ENCODE measurements at places on chromosomes 5 and 9. TPM values are rescaled to one million over a fixed set of nuclear protein-coding genes. Genes with fewer than 3 reads are reported as not detected.

Gene FBP2
- not detected for total RNA-seq

Gene IRX1
- 16.7 TPM for total RNA-seq

Gene RLN2
- total RNA-seq: not detected

Gene ANKRD34B
- total RNA-seq: not detected

Gene CNTFR
- total RNA-seq: 42.7 TPM

Gene REEP2
- total RNA-seq: 5.1 TPM

Gene ANKRD33B
- 7.8 TPM for total RNA-seq

Gene ADAMTS13
- total RNA-seq: not detected

Data from subcutaneous adipose tissue (tissue), 4 donors.